ENCODE measurements at places on chromosomes 5 and 9. TPM values are rescaled to one million over a fixed set of nuclear protein-coding genes. Genes with fewer than 3 reads are reported as not detected.

Gene FNIP1
- 18.7 TPM for total RNA-seq

Gene CACNA1B
- 0.03 TPM for total RNA-seq

Gene ENHO
- total RNA-seq, result not detected

Gene SNAPC4
- 9.6 TPM for total RNA-seq

Gene GGTA1
- total RNA-seq, result not detected

Gene EFNA5
- total RNA-seq, result 5.3 TPM

Gene FOXI1
- not detected for total RNA-seq

Gene GPR151
- total RNA-seq, result not detected

Gene ATP10B
- not detected for total RNA-seq

Gene CAMK4
- 3.8 TPM for total RNA-seq

Gene SLIT3
- total RNA-seq, result 5.6 TPM

Gene GRIN1
- 0.17 TPM for total RNA-seq

Gene RAD17
- 21.8 TPM for total RNA-seq

Gene ABLIM3
- 4.7 TPM for total RNA-seq

Gene NR5A1
- total RNA-seq, result not detected

Gene CDH10
- 0.11 TPM for total RNA-seq

Gene FGF1
- total RNA-seq, result 1.0 TPM

Gene RANBP17
- total RNA-seq, result 4.2 TPM

Gene TMEM215
- total RNA-seq, result not detected

Gene MEF2C
- 0.41 TPM for total RNA-seq

Gene NUTM2G
- not detected for total RNA-seq

Gene ADAMTS16
- not detected for total RNA-seq

Gene GFI1B
- not detected for total RNA-seq

Gene NMUR2
- total RNA-seq, result not detected

Gene F12
- 9.7 TPM for total RNA-seq

Gene TAF11L5
- not detected for total RNA-seq

Gene TAF1L
- total RNA-seq, result not detected

Gene GRM6
- total RNA-seq, result not detected

Gene CLIC3
- total RNA-seq, result 0.95 TPM

Gene CAMSAP1
- total RNA-seq, result 20.1 TPM

Gene LIX1
- not detected for total RNA-seq

Gene DRD1
- not detected for total RNA-seq

Measured in foreskin keratinocyte (primary cell).